ENCODE measurements at places on chromosomes 1 and 21.

DNA sequence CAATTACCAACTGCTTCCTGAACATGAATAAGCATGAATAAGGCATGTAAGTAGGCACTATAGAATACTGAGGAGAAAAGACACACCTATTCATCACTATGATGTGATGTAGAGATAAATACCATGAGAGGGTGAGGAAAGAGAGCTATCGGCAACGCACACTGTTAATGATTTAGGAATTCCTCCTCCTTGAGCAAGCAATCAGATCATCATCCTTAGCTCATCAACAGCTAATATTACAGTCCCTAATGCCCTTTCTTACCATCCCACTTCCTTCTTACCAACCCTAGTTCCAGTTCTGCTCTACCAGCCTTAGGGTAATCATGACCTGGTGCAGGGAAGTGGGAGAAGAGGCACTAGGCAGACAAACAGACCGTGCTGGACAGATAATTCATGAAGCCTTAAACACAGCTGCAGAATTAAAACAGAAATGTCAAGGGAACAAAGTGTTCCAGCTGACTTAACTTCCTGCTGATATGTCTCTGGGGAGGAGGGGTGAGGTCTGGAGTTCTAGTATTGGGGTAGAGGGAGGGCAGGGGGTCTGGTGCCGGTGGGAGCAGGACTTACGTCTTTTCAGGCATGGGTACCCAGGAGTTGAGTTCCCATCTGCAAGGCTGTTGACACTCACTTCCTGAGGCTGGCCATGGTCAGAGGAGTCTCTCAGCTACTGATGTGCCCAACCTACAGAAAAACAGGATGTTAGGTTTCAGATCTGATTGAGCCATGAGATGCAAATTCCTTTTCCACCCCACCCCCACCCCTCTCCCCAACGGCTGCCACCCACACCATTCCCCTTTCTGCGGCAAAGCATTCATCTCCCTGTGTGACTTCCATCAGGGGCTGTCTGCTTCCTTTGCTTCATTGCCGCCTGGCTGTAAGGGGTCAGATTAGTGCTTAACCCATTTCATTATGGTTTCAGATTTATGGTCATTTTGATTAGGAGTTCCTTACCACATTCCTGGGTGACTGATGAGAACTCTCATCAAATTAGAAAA is 12.6 kb upstream of the RCSD1 start:
- DNase-seq = no peak

GRCh38 chr1:185495898-185496297 is 178.9 kb upstream of the IVNS1ABP start:
- DNase-seq = no peak

GRCh38 chr1:23699280-23700179 is 7.9 kb downstream of the RPL11 start:
- no peak for DNase-seq

DNA sequence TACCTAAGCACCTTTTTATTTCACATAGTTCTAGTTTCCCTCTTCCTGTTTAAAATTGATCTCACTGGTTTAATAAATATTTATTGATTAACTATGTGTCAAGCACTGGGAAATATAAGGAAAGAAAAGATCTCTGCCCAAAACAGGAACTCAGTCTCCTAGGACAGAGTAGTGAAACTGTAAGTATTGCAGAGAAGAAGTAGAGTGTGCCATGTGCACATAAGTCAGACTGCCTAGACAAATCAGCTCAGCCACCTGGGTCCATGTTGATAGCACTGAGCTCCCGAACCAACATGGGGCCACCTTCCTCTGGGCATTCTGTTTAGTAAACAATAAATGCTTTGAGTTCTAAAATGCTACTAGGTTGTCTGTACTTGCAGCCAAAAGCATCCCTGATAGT is 9.8 kb upstream of the SSX2IP start:
- DNase-seq = no peak

DNA sequence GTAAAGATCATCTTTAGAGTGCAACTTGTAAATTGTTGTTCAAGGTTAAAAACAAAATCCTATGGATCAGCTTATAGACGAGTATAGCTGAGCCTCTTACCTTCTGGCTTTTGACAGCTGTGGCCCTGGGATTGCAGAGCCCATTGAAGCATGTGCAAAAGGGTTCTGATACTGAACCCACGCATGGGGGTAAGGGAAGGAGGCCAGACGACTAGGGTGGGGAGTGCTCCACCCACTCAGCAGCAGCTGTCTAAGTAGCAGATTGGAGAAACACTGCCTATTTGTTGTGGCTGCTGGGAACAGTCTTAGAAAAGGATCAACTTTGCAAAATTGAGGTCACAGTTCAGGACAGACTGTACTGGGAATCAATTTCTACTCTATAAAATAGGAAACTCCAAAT is 16.1 kb downstream of the CD101 start:
- no peak for DNase-seq

DNA sequence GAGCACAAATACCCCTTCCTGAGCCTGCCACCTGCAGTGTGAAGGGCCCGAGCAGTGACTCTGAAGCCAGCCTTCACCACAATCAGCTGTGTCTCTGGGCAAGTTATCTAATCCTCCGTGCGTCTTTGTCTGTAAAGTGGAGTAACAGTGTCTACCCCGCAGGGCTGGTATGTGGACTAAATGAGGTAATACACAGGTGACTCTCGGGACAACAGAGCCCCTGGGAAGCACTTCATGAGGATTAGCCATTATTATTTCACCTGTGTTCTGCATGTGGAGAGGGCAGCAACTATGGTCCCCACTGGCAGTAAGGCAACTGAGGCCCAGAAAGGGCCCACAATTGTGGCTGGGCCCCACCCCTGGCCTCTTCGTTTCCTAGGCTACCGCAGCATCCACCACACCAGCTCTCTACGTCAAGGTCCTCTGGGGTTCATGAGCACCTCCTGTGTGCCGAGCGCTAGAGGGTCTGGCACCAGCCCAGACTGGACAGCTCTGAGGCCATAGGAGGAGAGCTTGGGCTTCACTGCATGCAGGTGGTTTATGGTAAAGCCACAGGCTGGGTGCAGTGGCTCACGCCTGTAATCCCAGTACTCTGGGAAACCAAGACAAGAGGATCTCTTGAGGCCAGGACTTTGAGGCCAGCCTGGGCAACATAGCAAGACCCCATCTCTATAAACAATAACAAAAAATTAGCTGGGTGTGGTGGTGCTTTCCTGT is 41.3 kb upstream of the LRP8 start:
- no peak for DNase-seq

DNA sequence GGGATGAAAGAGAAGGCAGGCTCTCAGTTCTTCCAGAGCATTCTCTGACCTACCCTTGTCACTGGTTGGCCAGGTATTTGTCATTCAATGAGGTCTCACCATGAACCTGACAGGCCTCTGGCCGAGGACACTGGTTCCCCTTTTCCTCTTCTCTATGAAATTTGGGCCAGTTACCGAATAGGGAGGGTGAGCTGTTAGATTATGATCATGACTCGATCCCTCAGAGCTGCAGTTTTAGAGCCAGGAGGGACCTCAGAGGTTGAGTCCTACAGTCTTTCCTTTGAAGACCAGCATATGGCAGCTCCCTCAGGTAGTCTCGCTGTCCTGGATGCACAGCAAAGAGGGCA is 29.5 kb upstream of the CLSTN1 start:
- DNase-seq = no peak

GRCh38 chr1:184075055-184076029 is 23.8 kb downstream of the TSEN15 start:
- no peak for DNase-seq
